ENCODE measurements at places on chromosomes 6 and 20.

GRCh38 chr6:56536536-56536935 lies 106.2 kb downstream of the DST start:
- no peak overlapping the region for H3K4me3 ChIP-seq
- no peak overlapping the region for H3K27ac ChIP-seq
- H3K36me3 ChIP-seq, result peaks cover 2% of the 10 kb centered on the region

DNA sequence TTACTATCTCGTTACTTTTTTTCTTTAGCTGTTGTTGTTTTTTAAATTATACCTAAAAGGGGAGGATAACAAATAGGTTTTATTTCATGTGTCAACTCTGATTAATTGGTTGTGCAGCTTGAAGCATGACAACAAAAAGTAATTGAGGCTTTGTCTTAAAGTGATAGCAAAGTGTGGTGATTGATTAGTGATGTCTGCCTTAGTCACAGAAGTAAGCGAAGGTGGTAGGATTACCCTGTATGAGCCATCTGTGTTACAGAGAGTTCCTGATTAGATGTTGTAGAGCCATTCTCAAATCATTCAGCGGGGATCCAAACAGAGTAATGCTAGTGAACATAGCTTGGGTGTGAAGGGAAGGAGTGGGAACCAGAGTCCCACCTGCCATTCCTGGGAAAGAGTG lies 14.4 kb upstream of the MRPS10 start:
- H3K27me3 ChIP-seq, result no peaks in the 10 kb centered on the region
- no peak overlapping the region for H3K27ac ChIP-seq
- peaks cover 20% of the 10 kb centered on the region for H3K36me3 ChIP-seq
- no peak overlapping the region for H3K4me3 ChIP-seq

DNA sequence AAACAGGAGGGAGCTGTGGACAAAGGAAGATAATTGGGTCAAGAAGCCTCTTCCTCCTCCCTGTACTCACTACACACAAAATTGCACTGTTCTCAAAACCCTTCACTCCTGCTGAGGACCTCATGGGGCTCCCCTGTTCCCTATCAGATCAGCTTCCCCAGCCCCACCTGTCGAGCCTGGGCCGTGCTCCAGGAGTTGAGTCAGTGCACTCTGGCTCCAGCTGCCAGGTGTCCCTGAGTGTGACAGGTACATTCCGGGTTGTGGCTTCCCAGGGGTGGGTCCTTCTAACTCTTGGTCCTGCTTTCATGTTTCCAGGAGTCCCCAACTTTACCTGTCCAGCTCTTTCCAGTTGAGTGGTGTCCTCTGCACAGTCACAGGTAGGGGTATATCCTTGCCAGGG lies 8.4 kb downstream of the RAB5IF start:
- H3K4me3 ChIP-seq, result no peak overlapping the region
- no peak for DNase-seq
- H3K27ac ChIP-seq, result no peak overlapping the region
- H3K4me1 ChIP-seq, result no peaks in the 10 kb centered on the region

- H3K4me1 ChIP-seq, result peaks cover 13% of the 10 kb centered on the region
- no peaks in the 10 kb centered on the region for H3K36me3 ChIP-seq
- H3K4me3 ChIP-seq, result no peak overlapping the region
- no peak for DNase-seq
- H3K27me3 ChIP-seq, result peaks cover 51% of the 10 kb centered on the region
- H3K27ac ChIP-seq, result no peak overlapping the region
Observed at GRCh38 chr6:170284866-170285469, 5.9 kb downstream of the DLL1 start.

GRCh38 chr20:53201588-53201987 lies 229.4 kb downstream of the TSHZ2 start:
- H3K27ac ChIP-seq, result no peak overlapping the region
- no peaks in the 10 kb centered on the region for H3K27me3 ChIP-seq
- no peaks in the 10 kb centered on the region for H3K36me3 ChIP-seq
- H3K4me1 ChIP-seq, result no peaks in the 10 kb centered on the region
- no peak overlapping the region for H3K4me3 ChIP-seq
- DNase-seq, result no peak

- no peak for DNase-seq
- H3K27me3 ChIP-seq, result no peaks in the 10 kb centered on the region
- H3K27ac ChIP-seq, result no peak overlapping the region
- H3K4me3 ChIP-seq, result no peak overlapping the region
- H3K4me1 ChIP-seq, result peaks cover 19% of the 10 kb centered on the region
Observed at GRCh38 chr6:89605861-89606260, 32.7 kb downstream of the LYRM2 start.

- no peaks in the 10 kb centered on the region for H3K4me1 ChIP-seq
- peaks cover 20% of the 10 kb centered on the region for H3K36me3 ChIP-seq
- H3K4me3 ChIP-seq, result no peak overlapping the region
- H3K27ac ChIP-seq, result no peak overlapping the region
Observed at GRCh38 chr20:58998656-58999055, 8.4 kb downstream of the CTSZ start.

GRCh38 chr6:130980310-130981032 lies 82.6 kb downstream of the EPB41L2 start:
- H3K4me1 ChIP-seq, result peaks cover 31% of the 10 kb centered on the region
- H3K4me3 ChIP-seq, result no peak overlapping the region
- no peak for DNase-seq
- H3K27ac ChIP-seq, result no peak overlapping the region
